Activated gamma-delta T cell treated with anti-CD3 and anti-CD28 coated beads, Interleukin-2, amount 50 U/mL, for 16 hours (primary cell): ENCODE measurements at places on chromosomes 2 and 18.

GRCh38 chr18:79552140-79552631 lies 127.4 kb upstream of the CTDP1 start:
- no peak for DNase-seq

DNA sequence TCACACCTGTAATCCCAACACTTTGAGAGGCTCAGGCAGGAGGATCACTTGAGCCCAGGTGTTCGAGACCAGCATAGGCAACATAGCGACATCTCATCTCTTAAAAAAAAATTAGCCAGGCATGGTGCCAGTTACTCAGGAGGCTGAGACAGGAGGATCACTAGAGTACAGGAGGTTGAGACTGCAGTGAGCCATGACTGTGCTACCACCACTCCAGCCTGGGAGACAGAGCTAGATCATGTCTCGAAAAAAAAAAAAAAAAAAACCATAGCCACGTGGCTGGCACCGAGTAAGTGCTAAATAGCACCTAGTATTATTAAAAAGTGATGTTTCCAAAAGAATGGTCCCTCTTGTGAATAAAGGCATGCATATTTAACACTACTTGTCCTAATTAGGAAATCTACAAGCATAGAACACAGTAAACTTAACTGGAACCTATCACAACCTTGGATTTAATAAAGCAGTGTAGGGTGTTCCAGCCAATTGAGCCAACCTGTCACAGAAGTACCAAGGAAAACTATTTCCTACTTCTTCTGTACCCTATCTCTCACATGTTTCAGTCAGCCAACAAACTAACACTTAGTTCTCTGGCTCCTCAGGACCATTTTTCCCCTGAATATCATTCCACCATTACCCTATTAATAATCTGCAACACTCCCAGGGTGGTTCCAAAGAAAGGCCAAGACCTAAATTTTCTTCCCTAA lies 8.8 kb downstream of the RAB1A start:
- no peak for DNase-seq

GRCh38 chr2:9370746-9371145 lies 52.6 kb downstream of the ITGB1BP1 start:
- no peak for DNase-seq

DNA sequence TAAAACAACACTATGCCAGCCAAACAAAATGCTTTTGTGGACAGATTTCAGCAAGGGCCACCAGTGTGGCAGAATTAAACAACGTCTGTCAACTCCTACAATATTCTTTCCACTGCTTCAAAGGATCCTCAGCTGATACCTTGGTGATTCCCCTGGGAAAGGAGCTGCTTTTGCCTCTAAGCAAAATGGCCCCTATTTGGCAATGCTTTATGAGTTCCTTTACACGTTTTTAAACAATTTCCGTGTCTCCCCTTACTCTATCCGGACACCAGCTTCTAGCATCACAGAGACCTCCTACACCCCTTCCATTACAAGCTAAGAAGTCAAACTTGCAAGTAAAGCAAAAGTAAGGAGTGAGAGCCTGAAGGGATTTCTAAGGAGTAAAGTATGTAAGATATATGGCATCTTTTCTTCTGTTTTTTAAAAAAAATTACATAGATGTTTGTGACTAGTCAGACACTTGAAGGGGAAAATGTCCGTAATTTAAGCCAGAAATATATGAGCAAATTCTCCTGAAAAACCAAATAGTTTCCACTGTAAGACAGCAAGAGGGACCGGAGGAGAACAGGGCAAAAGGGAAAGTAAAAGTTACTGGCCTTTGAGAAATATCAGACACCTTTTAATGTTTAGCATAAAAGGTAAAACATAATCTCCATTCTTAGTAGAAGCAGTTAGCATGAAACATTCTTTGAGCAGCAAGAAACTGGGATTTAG lies 1.9 kb downstream of the SOS1 start:
- DNase-seq, result no peak

GRCh38 chr2:130936451-130936850 lies 99.7 kb downstream of the ARHGEF4 start:
- DNase-seq, result no peak

DNA sequence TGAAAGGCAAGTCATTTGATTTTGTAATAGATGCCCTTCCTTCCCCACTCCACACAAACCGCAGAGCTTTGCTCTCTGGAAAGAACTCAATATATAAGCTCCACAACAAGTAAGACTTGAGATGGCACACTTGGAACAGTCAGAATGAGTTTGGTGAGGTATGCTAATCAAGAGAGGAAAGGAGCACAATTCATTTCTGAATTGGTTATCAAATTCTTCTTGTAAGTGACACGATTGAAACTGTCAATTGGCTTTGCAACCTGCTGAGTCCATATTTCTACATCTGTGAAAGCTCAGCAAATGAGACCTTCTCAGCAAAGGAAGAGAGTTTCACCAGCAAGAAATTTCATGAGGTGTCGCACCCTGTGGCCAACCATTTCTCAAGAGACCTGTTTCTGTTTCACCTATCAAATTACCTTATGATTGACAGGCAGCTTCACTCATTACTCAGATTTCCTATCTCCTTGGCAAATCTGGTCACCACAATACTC lies 19.1 kb downstream of the CTLA4 start:
- no peak for DNase-seq

- no peak for DNase-seq
These were observed 14.4 kb downstream of the RAB12 start for GRCh38 chr18:8623549-8624106.

DNA sequence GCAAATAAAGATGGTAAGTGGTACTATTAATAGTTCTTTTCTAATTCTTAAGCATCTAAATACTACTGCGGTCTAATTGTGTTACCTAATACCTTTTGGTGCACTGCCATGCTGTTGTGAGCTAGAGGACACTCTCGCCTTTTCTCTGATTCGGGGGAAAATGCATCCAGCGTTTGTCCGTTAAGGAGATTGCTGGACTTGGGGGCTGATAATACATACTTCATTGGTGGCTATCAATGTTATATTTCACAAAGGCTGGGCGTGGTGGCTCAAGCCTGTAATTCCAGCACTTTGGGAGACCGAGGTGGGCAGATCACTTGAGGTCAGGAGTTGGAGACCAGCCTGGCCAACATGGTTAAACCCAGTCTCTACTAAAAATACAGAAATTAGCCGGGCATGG lies 141.7 kb upstream of the TWIST2 start:
- DNase-seq, result no peak

DNA sequence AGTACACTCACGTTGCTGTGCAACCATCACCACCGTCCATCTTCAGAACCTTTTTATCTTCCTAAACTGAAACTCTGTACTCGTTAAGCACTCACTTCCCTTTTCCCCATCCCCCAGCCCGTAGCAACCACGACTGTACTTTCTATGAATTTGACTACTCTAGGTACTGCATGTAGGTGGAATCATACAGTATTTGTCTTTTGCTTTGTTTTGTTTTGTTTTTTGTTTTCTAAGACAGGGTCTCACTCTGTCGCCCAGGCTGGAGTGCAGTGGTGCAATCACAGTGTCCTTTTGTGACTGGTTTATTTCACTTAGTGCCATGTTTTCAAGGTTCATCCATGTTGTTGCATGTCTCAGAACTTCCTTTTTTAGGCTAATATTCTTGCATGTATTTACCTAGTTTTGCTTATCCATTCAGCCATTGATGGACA lies 7.0 kb upstream of the TYMS start:
- no peak for DNase-seq

- no peak for DNase-seq
These were observed 377.7 kb upstream of the MYT1L start for GRCh38 chr2:2708575-2709430.

- no peak for DNase-seq
These were observed 582.4 kb upstream of the RAB6C start for GRCh38 chr2:129396980-129397599.

DNA sequence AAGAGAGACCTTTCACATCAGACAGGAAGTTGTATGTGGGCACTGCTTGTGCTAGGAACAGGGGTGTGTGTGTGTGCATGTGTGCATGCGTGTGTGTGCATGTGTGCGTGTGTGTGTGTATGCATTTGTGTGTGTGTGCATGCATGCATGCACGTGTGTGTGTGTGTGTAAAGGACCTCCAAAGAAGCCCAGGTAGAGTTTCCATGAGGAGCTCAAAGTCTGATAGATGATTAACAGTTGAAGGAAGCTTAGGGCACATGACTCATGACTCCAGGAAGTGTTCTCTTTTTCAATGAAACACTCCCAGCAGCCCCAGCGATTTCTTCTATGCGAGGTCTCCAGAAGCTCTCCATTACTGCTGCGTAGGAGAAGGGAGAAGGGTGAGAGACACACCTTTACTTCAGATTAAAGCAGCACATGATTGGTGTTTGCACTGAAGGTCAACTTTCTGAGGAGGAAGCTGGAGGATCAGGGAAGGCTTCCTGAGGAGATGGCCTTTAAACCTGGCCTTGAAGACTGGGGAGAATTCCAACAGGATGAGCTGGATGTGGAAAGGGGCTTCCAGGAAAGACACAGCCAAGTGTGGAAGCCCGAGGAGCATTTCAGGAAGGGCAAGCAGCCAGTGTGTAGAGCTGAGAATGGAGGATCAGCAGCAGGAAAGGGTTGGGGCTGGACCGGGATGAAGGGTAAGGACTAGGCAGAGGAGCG lies 77.7 kb downstream of the SMAD4 start:
- no peak for DNase-seq

DNA sequence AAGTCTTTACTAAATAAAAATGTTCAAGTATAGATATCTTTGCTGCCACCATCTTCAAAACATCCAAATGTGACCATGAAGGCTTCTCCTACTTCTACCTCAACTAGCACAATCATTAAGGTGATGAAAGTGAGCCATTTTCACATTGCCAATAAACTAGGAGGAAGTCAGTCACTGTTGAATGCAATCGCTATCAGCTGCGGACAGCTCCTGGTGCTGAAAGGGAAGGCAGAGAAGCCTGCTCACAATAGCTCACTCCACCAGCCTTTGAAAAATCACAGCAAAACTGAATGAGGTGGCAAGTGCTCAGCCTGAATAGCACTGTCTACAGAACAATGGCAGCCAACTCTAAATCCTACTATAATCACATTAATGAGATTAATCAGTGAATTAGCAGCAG lies 2.2 kb downstream of the MYT1L start:
- DNase-seq, result no peak

- DNase-seq, result no peak
These were observed 68.8 kb downstream of the THADA start for GRCh38 chr2:43526994-43527393.

- no peak for DNase-seq
These were observed 422 bp downstream of the OBSL1 start for GRCh38 chr2:219570924-219571310.

- DNase-seq, result no peak
These were observed 146.3 kb upstream of the SKOR2 start for GRCh38 chr18:47397671-47398319.

- no peak for DNase-seq
These were observed 72.7 kb upstream of the GLS start for GRCh38 chr2:190807886-190808285.

GRCh38 chr2:192775459-192776262 lies 580.9 kb upstream of the TMEFF2 start:
- DNase-seq, result no peak

GRCh38 chr2:144015655-144016245 lies 504.2 kb downstream of the ZEB2 start:
- no peak for DNase-seq

DNA sequence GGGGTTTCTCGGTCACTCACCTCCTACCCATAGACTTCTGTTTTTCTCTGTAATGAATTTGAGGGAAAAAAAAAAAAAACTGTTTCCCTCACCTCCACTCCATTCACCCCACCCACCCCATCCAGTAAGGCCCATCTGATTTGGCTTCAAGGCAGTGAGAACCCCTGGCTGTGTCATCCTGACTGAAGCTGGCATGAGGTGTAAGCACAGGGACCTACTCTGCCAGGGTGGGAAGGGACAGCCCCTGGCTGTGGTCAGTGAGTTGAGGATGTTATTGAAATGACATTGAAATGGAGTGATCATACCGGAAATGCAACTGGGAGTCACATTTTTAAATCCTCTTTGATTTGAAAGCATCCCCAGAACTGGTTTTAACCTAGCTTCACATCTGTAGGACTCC lies 19.1 kb upstream of the BCL2L11 start:
- no peak for DNase-seq

DNA sequence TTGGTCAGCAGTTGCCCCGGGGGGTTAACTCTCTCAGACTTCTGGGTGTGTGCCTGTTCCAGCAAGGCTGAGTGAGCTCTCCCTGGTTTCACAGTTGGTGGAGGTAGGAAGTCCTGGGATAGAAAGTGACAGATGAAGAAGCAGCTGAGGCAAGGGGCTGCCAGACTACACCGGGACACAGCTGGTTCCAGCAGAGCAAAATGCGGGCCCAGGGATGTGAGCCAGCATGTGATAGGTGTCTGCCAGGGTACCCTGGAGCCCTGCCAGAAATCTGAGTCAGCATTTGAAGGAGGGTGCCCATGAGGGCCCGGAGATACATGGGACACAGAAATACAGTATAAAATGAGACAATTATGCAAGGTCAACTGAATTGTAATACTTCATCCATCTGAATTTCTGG lies 79.3 kb upstream of the LGALSL start:
- no peak for DNase-seq

- no peak for DNase-seq
These were observed 11.1 kb downstream of the SCN9A start for GRCh38 chr2:166364476-166365161.

- no peak for DNase-seq
These were observed 53.6 kb upstream of the UGP2 start for GRCh38 chr2:63788071-63788470.

DNA sequence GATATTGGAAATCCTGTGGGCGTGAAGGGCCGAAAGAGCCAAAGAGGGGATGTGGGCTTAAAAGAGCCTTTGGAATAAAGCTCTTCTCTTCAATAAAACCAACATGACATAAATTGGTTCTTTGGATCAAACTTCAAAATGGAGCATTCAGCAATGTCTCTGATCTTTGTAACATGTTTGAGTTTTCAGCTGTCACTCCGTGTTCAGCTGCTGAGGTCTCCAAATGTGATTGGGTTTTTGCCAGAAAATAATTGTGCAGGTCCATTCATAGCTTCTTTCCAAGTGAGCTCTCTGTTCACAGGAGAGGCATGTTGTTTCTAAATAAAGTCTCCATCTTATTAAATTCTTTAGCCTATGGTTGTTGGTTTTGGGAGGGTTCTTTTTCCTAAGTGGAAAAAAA lies 127.6 kb upstream of the CCDC68 start:
- no peak for DNase-seq
